ENCODE measurements at places on chromosomes 2 and 18.

GRCh38 chr2:127414638-127415592 lies 3.3 kb upstream of the PROC start:
- DNase-seq: peak; percentile 15

DNA sequence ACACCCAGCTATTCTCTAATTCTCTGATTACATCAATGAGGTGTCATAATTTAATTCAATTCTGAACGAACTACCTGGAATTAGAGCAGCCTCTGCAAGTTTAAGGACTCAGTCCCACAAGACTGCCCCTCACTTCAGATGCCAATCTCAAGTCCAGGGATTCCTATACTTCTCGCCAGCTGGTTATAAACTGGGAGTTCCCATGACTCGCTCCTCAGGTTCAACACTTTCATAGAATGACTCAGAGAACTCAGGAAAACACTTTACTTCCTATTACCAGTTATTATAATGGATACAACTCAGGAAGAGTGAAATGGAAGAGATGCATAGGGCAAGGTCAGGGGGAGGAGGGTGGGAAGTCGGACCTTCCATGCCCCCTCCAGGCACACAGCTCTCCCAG lies 112.3 kb upstream of the ATP5MC3 start:
- DNase-seq: no peak

DNA sequence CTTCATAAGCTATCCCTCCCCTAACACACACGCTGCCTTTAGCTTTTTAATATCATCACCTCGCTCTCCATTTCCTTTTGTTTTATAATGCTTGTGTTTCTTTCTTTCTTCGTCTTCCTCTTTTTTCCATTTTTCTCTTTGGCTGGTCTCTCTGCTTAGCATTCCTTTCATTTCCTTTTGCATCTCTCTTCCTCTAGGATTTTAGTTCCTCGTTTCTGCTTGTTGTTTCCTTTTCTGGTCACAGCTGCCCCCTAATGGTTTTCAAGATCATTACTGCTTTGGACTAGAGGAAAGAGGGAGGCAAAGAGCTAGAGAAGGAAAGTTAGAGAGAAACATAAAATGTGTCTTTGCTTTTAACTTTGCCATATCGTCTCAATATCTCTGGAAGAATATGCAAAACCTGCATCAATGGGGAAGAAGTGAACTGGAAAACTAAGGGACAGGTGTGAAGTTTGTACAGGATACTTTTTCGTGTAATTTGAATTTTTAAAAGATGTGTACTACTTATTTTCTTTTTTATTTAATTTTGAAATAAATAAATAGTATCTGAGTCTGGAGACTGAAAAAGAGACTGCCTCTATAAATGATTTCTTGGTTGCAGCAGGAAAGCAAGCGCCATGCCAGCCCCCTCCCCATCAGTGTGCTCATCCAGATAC lies 6.3 kb upstream of the NRP2 start:
- DNase-seq: peak; percentile 48

GRCh38 chr18:13439461-13439860 lies 220.9 kb downstream of the LDLRAD4 start:
- DNase-seq: no peak

DNA sequence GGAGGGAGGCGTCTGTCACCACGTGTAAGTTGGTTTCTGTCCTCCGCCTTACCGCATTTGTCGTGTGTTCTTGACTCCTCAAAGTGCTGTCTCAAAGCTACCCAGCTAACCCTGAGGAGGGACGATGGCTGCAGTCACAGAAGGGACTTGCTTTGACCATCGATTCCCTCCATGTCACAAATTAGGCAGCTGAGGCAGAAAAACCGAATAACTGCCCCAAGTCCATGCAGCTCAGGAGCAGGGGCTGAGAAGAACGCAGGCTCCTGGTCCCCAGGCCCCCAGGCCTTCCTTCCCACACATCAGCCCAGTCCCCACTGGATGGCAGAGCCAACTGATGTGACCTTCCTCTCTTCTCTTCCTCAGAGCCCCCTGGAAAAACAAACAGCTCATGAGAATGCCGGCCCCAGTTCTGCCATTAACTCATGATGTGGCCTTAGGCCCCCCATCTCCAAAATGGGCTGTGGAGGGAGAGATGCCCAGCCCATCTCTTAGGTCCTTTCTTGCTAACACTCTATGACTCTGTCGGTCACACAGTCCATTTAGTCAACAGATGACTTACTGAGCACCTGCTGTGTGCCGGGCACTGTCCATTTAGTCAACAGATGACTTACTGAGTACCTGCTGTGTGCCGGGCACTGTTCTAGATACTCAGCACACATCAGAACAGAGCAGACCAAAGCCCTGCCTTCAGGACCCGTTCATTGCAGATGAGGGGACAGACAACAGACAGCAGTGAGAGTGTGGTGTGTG lies 19.6 kb downstream of the MTERF4 start:
- DNase-seq: no peak

DNA sequence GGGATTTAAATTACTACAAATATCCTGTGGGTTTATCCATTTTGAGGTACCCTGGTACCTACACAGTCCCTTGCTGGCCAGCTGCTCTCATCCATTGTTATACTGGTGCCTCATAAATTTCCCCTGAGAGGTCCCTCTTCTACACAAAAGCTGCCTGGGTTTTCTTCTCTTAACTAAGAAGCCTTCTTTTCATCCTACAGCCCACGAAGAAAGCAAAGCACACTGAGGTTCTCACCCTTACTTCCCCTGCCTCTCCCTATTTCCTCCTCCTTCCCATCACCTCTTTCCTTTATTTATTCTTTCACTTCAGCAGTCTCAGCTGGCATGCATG lies 154.9 kb downstream of the CSRNP3 start:
- no peak for DNase-seq

- DNase-seq: no peak
Measured at GRCh38 chr18:73824671-73825070, 323.0 kb downstream of the FBXO15 start.

DNA sequence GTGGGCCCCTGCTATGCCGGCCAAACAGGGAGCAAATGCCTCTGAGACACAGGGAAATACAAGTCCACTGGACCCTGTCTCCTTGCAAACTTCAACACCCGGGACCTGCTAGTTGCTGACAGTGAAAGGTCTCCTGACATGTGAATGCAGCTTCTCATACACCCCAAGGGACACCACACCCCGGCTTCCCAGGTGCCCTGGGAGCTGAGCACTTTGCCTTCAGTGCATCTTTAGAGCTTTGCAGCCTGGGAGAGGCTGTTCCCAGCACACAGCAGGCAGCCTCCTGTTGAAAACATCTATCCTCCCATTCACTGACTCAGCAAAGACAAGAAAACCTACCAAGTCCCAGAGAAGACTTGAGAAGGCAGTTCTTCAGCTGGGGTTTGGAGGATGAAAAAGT lies 143.4 kb downstream of the COL6A3 start:
- no peak for DNase-seq

- no peak for DNase-seq
Measured at GRCh38 chr2:10271946-10272345, 30.8 kb upstream of the HPCAL1 start.

DNA sequence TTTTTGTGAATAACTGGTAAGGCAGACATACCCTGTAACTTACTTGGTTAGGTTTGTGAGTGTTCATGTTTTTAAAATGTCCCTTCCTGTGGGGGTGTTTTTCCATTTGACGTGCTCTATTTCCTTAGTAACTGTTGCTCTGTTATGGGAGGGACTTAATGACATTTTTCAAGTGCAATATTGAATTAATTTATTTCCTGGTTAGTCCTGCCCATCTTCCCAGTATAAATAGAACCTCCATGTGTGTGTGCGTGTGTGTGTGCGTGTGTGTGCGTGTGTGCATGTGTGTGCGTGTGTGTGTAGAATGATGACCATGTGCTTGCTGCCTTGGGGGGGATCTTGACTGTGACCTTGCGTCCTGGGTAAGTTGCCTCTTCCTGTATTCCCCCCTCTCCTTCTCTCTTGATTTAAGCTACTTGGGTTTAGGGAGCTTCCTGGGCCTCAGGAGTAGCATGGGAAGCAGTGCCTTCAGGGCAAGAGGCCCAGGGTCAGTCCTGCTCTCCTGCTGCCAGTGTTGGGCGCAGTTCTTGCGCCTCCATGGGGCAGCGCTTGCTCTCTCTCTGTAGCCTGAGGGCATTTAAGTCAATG lies 163.9 kb downstream of the LDLRAD4 start:
- DNase-seq: peak; percentile 67

- DNase-seq: no peak
Measured at GRCh38 chr2:10311736-10312135, 9.0 kb downstream of the HPCAL1 start.

DNA sequence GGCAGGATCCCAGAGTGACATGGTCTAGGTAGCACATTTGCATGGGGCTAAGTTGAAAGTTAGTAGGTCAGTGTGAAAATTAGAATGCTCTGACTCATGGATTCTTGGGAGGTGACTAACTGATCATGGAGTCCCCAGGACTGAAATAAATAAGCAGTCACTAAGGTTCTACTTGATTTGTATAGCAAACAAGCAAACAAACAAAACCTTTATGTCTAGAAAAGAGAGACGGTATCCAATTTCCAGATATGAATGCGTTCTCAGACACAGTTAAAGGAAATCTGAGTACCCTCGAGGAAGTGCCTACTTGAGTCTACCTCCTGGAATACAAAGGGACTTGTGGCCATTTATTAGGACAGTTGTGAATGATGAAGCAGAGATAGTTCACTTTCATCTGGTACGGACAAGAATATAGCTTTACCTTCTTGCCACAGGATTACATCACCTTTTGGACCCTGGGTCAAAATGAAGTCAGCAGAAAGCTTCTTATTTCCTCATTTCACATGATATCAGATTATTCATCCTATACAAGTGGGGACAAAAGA lies 54.3 kb upstream of the AGPS start:
- no peak for DNase-seq

GRCh38 chr2:240966457-240966905 lies 31.9 kb upstream of the SNED1 start:
- no peak for DNase-seq

Measured in B cell (primary cell).